ENCODE measurements at places on chromosomes 4 and X.

GRCh38 chrX:131649741-131650140 is 105.9 kb downstream of the OR13H1 start:
- DNase-seq = no peak

DNA sequence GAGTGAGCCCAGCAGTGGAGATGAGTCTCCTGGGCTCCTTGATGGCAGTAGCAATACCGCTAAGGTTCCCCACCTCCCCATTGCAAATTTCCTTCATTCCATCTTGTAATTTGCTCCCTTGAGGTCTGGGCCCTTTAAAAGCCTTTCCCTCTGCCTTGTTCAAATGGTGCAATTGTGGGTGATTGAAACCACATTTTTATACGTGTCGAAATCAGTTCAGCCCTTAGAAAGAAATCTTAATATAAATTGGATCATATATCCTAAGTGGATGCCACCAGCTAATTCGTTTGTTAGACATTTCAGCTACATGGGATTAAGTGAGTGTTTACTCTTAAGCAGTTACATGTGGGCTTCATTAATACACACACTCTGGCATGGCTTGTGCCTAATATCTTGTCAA is 68.6 kb downstream of the NHS start:
- no peak for DNase-seq

GRCh38 chrX:50565718-50566117 is 95.1 kb upstream of the DGKK start:
- DNase-seq = no peak

- no peak for DNase-seq
Measured at GRCh38 chr4:46211406-46211805, 87.6 kb upstream of the GABRG1 start.

GRCh38 chrX:119885554-119886428 is 9.9 kb upstream of the AKAP14 start:
- no peak for DNase-seq

DNA sequence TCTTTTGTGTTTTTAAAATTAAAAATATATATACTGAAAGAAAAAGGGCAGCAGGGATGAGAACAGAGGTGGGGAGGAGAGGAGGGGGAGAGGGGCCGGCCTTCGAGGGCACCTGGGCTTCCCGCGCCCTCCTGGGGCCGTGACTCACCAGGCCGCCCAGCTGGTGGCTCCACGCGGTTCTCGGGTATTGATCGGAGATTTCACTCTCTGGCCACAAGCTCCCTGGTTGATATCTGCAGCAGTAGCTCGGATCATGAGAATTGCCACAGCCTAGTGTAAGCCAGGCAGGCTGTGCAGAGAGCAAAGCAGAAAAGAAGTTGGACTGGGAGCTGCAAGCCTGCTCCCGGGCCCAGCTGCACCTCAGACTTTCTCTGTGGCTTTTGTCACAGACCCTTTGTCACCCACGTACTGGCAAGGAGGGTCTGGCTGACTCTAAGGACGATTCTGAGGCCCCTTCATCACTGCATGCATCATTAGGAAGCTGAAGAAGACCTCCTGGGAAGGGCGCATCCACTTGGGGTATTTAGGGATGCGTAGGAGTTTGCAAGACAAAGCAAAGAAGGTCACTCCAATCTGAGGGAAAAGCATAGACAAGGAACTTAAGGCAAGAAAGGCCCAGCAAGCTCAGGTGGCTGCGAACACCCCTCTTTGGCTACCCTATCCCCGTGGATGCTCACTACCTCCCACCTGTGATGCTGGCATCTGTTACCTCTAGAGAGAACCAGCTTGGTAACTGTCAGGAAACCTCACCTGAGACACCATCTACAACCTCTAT is 71.7 kb downstream of the CPZ start:
- no peak for DNase-seq

- DNase-seq = no peak
Measured at GRCh38 chr4:53520116-53520515, 71.2 kb downstream of the LNX1 start.

- DNase-seq = no peak
Measured at GRCh38 chr4:159946983-159947615, 844.2 kb downstream of the RAPGEF2 start.

DNA sequence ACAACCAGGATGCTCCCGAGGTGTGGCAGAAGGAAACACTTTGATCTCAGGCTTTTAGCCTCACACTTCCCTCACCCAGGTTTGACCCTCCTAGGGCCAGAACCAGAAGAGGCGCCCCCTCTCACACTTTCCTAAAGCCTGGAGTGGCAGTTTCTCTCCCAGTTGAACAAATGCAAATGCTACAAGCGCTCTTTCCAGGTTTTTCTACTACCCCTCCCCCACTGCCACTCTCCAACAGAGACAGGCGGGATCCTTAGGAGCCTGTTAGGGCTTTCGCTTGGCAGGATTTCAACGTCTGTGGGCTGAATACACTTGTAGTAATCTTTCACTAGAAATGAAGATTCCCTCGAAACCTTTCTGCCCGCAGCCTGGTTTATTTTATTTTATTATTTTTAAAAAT is 2.4 kb downstream of the TSC22D3 start:
- DNase-seq = no peak

DNA sequence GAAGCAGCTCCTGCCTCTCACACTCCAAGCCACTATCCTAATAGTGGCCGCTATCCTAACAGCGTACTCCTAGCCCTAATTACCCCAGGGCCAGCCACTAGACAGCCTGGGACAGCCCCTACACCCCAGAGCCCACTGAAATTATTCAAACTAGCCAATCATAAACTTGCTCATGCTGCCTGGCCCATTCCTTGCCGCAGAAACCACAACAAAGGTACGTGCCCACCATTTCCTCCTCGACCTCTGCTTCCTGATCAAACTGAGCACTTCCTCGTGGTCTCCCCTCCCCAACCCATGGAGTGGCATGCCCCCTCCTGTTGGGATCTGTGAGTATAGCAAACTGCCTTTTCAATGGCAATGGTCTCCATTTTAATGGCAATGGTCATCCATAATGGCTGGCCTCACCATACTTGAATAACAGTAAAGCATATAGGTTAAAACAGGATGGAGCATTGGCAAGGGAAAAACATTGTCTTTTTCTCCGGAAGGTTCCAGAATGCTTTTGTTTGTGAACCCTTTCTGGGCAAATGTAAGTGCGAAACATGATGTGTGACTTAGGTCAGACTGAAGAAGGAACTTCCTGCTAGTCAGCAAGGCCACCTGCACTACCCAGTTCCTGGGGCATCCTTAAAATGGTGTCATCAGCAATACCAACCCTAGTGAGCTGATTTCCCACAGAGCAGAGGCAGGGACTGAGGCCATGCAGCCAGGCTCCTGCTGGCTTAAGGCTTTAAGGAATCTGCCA is 107.1 kb upstream of the ATP6AP2 start:
- DNase-seq = no peak

DNA sequence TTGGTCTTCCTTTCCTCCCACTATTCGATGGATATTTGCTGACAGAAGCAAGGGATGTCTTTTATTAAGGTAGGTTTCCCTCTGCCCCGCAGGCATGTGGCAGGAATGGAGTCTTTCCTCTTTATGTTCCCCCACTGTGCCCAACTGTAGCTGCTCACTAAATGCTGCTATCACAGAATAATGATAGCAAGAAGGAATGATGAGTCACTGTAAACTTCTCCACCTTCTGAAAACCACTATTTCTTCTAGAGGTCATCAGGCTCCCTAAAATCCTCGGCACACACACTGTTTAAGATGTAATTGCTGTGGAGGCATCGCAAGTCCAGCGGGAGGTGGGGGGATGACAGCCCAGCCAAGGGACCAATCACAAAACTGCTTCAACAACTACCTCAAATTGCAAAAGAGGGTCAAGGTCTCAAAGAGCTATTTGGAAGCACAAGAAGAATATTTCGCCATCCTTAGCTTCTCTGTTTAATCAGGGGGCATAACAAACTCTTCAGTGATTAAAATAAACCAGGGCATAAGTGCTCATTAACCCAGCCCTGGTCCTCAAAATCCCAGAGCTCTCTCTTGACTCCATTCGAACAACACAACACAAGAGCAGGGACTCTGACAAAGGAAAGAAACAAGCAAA is 13.9 kb downstream of the QDPR start:
- DNase-seq = no peak

DNA sequence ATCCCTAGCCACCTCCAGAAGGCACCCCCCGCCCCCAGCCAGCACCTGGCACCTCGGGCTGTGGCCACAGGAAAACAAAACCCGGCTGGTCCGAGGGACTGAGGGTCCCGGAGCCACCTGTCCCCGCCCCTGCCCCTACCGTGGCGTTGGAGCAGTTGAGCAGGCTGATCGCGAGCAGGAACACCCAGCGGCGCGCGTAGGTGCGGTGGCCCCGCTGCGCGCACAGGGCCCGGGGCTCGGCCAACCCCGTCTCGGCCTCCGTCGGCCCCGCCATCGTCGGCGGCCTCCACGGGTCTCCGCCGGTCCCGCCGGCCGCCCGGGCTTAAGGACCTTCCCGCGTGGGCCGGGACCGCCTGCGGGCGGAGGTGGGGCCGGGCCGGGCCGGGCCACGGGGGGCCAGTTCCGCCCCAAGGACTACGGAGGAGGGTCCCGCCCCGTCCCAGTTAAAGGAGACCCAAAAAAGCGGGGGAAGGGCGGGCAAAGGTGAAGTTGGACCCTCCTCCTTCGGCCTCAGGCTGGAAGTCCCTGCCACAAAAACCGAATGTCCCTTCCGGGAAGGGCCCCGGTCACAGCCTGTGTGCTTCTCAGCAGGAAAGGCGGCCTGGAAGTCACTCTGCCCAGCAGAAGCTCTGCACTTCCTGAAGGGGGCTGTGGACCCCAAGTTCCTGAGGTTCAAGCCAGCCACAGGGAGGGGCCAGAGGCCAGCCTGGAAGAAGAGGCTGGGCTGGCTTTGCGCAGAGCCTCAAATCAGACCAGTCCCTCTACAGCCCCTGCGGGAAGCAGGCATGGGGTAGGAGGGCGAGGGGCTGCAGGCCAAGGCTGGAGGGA is at the start of gene SLC49A3:
Gene SLC49A3 (minus strand): TSS at position 298 of the 828 bp plus-strand sequence. CDS start 24 bp downstream, at position 274.
- no peak for DNase-seq

DNA sequence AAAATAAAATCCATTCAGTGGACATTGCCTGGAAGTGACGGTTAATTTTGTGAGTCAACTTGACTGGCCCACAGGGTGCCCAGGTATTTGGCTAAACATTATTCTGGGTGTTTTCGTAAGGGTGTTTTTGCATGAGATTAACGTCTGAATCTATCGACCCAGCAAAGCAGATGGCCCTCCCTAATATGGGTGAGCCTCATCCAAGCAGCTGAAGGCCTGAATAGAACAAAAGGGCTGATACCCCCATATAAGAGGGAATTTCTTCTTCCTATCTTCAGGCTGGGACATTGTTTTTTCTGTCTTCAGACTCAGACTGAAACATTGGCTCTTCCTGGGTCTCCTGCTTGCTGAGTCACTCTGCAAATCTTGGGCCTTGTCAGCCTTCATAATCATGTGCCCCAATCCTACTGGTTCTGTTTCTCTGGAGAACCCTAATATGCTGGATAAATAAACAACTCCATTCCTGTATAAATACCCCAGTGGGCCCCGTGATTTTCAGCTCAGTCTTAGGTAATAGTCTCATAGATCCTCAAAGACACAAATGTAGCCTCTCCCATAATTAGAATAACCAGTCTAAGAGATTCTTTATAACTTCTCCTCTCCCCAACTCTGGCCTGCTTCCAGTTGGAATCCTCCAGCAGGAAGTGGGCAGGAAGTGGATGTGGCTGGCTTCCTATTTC is 33.1 kb upstream of the DDX3X start:
- no peak for DNase-seq

DNA sequence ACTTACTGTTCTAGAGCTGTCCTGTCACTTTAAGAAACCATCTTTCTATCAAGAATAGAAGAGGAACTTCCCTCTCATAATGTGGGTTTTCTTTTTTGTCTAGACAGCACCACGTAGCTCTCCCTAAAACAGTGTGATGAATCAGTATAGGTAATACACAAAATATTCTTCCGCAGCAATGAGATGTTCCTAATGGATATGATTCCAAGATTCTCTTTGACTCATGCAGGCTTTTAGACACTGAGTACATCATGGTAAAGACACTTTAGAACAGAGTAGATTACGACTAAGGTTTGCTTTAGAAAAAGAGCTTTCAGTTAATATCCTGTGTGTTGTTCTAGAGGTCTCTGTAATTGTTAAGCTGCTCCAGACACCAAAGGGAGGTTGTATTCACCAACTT is 69.8 kb downstream of the PTTG2 start:
- DNase-seq = no peak

DNA sequence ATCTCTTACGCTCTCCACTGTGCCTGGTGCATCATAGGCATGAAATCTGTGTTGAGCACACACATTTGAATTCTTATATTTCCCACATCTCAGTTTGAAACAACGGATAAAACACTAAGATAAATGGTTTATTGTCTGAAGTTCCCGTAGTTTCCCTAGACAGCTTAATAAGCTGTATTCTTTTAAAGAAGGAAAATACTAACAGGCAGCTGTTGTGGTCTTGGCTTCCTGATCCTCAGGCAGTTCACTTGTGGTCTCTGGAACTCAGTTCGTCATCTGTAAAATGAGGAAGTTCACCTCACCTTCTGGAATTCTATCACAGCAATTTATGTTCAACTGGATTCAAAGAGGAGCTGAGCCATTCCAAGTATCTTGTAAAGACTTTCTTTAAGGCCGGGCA is 1805.6 kb upstream of the TENM3 start:
- no peak for DNase-seq

- DNase-seq = no peak
Measured at GRCh38 chr4:139843641-139844040, 178.0 kb downstream of the MGST2 start.
